NCI-H1417 treated with DMSO at 0.1 percent for 48 hours (cell line): ENCODE measurements at places on chromosomes 3 and 15.

- no peak for DNase-seq
These were observed 5.6 kb downstream of the RRP9 start for GRCh38 chr3:51935886-51936755.

DNA sequence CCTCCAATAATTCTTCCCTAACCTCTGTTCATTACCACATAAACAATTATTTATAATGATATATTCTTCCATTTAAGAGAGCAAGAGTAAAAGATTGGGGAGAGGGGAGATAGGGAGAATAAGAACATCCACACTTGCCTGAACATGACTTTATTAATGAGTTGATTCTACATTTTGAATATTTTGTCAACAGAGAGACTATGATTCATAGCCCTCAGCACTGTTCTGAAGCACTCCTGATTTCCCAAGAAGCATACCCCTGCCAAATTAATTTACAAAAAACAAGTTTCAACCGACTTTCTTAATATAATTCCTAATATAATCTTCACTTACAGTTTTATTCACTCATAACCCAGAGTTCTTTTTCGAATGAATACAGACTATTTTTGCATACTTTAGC lies 828.8 kb downstream of the ROBO2 start:
- no peak for DNase-seq

DNA sequence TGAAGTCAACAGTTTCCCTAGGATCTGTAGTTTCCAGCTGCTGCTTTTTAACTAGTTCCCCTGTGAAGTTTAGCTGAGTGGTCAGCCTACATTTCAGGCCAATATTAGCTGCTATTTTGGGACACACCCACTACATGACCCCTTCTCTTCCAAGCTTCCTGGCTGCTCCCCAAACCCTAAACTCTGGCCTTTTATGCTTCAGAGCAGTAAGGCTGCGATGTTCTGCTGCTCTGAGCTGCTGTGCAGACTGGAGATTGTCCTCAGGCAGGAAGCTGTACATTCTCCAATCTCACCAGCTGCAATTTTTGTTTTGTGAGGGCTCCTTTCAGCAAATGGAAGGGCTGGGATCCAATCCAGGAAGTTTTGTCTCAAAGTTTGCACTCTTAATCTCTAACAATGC lies 48.0 kb upstream of the WDR72 start:
- DNase-seq: no peak

DNA sequence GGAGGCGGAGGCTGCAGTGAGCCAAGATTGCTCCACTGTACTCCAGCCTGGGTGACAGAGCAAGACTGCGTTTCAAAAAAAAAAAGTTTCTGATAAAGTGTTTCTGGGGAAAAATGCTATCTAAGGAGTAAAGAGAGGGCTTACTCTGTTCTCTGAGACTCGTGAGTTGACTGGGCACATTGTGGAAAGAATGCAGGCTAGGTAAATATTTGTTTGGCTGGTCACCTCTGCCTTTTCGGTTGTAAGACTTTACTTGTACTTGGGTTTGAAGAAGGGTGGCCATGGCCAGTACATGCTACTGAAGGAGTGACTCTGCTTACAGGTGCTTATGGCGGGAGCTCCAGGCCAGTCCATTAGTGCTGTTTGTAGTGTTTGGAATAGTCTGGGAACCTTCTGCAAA lies 68.7 kb downstream of the RUBCN start:
- DNase-seq: no peak

DNA sequence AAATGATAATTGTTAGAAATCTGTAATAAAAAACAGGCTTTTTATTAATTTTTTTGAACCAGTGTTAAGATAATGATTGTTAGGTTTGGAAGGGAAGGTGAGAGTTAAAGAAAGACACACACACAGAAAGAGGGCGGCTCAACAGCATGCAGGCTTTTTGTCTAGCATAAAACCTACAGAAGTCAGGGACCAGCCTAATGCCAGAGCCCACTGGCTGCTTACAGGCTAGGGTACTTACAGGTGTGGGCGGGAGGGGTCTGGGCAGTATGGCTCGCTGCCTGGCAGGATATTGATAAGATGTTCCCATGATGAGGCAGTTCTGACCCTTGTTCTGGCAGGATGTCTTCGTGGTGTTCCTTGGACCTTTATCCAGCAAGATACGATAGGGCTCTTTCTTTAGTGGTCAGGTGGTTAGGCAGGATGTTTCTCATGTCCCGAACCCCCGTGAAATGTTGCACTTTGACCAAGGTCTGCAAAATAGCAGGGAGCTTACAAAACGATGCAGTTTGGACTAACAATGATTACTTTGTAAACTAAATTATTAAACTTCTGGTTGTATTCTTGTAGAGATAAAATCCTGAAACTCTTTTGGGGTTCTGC lies 84.7 kb downstream of the DCUN1D1 start:
- DNase-seq: no peak

DNA sequence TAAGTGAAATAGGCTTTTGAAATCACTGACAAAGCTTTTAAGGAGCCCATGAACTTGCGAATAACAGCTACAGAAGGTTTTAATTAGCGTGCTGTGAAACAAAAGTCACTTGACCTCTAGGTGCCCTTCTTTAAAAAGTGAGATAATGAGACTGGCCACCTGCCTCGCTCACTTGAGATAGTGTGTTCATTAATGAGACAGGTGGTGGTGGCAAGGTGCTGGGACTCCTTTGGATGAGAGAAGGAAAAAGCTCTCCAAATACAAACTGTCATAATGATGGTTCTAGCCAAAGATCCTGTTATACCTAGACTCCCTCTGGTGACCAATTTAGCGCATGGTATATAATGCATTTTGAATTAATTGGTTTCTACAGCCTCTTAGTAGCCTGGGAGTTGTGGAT lies 22.7 kb upstream of the IREB2 start:
- peak; percentile 93 for DNase-seq

- no peak for DNase-seq
These were observed 482.7 kb upstream of the PDZRN3 start for GRCh38 chr3:74107451-74107850.

DNA sequence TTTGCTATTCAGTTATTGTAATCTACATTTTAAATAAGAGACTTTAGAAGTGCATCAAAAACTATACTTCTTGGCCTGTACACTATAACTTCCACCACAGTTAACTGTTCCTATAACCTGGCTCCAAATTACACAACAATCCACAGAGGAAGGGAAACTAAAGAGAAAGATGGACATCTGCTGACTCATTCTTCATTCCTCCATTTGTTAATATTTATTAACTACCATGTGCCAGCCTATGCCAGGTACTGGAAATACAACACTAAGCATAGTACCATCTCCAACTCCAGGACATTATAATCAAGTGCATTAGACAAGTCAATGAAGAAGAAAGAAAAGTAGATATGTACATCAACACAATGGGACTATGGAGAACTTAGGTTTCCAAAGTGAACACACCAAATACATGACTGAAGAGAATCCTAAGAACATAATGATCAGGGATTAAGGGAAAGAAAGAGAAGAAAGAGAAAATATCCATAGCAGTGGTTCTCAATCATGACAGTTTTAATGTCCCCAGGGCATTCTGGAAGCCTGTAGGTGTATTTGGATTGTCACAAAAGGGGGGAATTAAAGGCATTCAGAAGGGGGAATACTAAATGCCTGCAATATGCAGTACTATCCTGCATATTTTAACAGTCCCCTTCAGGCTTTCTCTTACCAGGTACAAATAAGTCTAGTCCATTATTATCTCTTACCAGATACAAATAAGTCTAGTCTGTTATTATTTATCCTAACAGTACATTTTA lies 8.9 kb downstream of the ICE2 start:
- no peak for DNase-seq

- no peak for DNase-seq
These were observed 9.2 kb upstream of the HHLA2 start for GRCh38 chr3:108287146-108287545.

GRCh38 chr3:57951066-57951882 lies 56.9 kb upstream of the FLNB start:
- no peak for DNase-seq

DNA sequence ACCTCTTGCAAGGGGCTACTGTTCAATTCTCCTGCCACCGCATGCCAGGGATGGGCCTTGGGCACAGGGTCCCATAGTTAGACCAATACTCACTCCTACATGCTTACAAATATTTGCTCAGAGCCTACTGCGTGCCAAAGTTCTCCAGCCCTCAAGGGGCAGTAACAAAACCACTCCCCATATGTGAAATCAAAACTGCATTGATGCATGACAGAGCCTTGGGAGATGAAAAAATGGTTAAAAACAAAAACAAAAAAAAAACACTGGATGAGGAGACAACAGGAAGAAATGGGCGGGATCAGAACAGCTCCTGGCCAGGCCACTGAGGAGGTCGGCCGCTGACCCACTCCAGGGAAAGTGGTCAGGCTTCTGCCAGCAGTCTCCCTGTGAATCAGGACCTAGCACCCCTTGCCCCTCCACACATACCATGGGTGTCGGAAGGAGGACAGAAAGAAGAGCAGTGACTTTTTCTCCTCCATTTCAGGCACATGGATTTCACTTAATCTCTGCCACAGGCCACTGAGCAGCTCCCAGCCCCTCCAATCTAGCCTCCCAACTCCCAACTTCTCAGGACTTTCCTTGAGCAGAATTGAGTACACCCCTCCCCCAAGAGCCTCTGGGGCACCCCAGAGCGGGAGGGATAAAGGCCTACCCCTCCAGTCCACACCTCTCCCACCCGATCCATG lies 2.8 kb downstream of the PLXNB1 start:
- no peak for DNase-seq

GRCh38 chr3:51354172-51354571 lies 30.9 kb upstream of the MANF start:
- no peak for DNase-seq

DNA sequence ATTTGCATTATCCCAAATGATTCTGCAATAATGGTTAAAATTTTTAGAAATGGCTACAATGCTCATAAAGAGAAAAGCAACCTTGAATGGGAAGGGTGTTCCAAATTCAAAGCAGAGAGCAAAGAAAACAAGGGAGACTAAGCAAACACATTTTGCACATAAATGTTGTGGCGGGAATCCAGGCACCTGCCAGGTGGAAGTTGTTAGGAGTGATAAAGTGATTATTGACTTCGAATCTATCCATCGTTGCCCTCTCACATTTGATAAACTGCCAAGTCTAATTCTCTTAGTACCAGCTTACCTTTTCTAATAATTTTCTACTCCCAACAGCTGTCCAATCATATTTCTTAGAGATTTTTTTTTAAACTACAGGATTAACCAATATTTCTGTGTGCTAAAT lies 244.5 kb downstream of the CACNA2D3 start:
- peak; percentile 31 for DNase-seq

DNA sequence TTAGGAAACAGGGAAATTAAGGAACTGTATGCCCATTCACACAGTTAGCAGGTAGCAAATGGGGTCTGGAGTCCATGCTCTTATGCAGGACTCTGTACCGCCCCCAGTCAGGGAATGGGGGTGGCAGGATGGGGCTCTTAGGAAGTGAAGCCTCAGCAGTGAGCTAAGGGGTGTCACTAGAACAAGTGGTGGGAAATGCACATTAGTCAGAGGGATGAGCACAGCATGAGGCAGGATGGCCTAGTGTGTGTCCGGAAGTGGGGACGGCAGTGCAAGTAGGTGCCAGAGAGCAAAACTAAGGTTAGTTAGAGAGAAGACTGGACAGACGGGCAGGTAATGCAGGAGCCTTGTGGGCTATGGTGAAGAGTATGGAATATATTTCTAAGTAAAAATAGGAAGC lies 60.7 kb downstream of the ST3GAL6 start:
- no peak for DNase-seq

GRCh38 chr3:147369661-147370123 lies 36.7 kb downstream of the ZIC4 start:
- no peak for DNase-seq

- no peak for DNase-seq
These were observed 14.7 kb upstream of the HHATL start for GRCh38 chr3:42717306-42717705.

GRCh38 chr15:59035201-59035600 lies 47.7 kb downstream of the RNF111 start:
- no peak for DNase-seq

GRCh38 chr3:56997675-56998074 lies 62.8 kb upstream of the SPATA12 start:
- DNase-seq: no peak

GRCh38 chr15:80608688-80609087 lies 86.4 kb upstream of the ABHD17C start:
- DNase-seq: no peak

DNA sequence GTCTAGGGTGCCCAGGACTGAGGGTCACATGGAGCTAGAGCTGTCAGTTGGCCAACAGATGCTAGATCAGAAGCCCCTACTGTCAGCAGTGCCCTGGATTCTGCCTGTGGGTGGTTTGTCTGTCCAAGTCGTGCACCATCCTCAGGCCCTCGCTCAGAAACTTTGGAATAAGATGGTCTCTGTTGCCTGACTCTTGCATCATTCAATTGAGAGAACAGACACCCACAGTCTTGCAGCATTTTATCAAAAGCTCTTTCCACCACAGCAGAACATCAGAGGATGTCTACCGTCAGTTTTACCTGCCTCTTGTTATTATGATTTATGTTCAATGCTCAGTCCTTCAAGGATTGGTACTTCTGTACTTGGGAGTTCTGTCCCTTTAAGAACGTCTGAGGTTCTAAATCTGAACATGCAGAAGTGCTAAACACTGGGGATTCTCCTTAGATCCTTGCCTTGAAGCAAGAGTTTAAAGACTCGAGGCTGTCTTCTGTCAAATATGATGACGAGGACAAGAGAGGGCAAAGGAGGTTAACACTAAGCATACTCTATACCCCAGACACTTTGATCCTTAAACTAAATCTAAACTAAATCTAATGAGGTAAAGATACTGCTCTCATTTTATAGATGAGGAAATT lies 4.8 kb downstream of the AQP9 start:
- DNase-seq: no peak

GRCh38 chr3:171123915-171124314 lies 97.4 kb upstream of the SLC2A2 start:
- DNase-seq: no peak

- DNase-seq: no peak
These were observed 1059.2 kb downstream of the OTOL1 start for GRCh38 chr3:162555761-162556160.

DNA sequence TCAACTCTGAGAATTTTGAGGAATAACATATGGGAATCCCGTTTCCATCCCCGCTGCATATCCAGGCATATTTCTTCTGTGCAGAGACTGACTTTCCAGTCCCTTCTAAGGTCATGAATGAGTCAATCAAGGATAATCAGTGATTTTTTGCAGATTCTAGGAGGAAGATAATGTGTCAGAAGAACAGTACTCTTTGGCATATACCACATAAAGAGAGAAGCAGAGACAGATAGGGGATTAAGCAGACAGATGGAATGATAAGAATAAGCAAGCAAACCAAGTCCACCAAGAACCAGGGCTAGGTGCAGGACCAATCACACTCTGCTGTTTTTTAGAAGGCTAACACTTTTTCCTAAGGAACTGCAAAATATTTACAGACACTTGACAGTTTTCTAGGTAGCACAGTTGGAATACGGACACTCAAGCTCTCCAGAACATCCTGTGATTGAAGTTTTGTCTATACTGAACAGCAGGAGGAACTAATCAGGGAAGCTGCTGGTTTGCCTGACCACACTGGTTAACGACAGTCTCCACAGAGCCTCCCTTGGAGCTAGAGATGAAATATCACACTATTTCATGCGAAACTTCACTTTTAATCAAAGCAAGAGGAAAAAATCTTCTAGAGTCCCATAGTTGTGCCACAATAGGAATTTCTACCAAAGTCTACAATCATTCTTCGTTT lies 450.0 kb upstream of the KCNMB2 start:
- DNase-seq: no peak
